ENCODE measurements at places on chromosomes 6 and 20. TPM values are rescaled to one million over a fixed set of nuclear protein-coding genes. Genes with fewer than 3 reads are reported as not detected.

The EBF4 gene
- 7.1 TPM for total RNA-seq

The CLIC5 gene
- under 0.01 TPM for total RNA-seq

GRCh38 chr6:97656236-97656635, 373.2 kb upstream of the MMS22L start:
- no peaks in the 10 kb centered on the region for H3K36me3 ChIP-seq
- H3K4me3 ChIP-seq = no peak overlapping the region
- no peak overlapping the region for H3K27ac ChIP-seq
- H3K4me1 ChIP-seq = no peaks in the 10 kb centered on the region
- DNase-seq = no peak

DNA sequence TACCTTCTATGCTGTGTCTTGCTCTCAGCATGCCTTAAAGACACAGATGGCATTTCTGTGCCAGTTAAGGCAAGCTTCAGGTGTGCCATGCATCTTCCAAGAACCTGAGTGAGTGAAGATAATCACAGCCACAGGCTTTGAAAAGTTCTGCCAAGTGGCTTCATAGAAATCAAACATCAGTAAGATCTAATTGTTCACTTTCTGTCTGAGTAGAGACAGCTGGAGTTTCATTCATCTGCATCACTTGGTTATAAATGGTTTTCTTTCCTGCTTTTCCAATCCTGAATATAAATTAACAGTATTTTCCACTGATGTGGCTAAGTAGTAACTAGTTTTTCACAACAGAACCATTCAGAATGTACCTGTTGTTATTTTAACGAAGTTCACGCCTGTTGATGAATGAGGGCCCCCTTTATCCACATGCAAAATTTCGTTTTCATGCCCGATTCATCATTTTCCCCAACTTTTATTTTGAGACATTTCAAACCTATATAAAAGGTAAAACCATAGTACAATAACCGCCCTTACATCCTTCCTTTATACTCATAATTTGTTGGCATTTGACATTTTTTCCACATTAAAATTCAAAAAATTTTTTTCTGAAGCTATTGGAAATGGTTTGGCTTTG, 38.6 kb upstream of the KCNG1 start:
- no peak for DNase-seq
- no peaks in the 10 kb centered on the region for H3K27me3 ChIP-seq
- H3K4me1 ChIP-seq = no peaks in the 10 kb centered on the region
- no peak overlapping the region for H3K4me3 ChIP-seq
- no peaks in the 10 kb centered on the region for H3K36me3 ChIP-seq

- H3K27me3 ChIP-seq = no peaks in the 10 kb centered on the region
- no peaks in the 10 kb centered on the region for H3K4me1 ChIP-seq
- no peak for DNase-seq
- H3K4me3 ChIP-seq = no peak overlapping the region
- no peak overlapping the region for H3K27ac ChIP-seq
- no peaks in the 10 kb centered on the region for H3K36me3 ChIP-seq
These were observed 1514.1 kb upstream of the DEFB115 start for GRCh38 chr20:29743101-29743931.

Data from uterus (tissue), 4 donors.